Stimulated activated CD8-positive, alpha-beta memory T cell treated with anti-CD3 and anti-CD28 coated beads, Interleukin-4, amount 100 ng/mL, for 4 hours (primary cell): ENCODE measurements at places on chromosomes 16 and 17.

- no peak for DNase-seq
Measured at GRCh38 chr17:73528679-73529078, 115.6 kb downstream of the SDK2 start.

- DNase-seq, result peak; percentile 55
Measured at GRCh38 chr17:44086364-44087311, 16.1 kb downstream of the G6PC3 start.

DNA sequence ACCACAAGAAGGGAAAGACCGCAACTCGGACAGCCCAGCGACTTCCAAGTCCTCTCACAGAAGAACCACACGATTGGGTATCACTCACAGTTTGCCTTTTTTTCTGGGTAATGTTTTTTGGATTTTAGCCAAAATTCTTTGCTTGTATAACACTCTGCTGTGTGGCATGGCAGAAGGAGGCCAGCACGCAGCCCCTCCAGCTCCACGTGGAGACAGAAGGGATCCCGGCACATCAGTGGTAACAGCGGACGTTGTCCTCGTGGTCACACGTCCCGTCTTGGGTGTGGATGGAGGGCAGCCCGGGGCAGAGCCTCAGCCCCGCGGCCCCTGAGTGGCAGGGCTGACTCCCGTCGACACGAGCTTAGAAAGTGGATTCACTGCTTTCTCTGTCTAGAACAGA, 69.1 kb downstream of the KLHDC4 start:
- DNase-seq, result no peak

GRCh38 chr17:58786586-58787295, 31.1 kb downstream of the PPM1E start:
- no peak for DNase-seq

DNA sequence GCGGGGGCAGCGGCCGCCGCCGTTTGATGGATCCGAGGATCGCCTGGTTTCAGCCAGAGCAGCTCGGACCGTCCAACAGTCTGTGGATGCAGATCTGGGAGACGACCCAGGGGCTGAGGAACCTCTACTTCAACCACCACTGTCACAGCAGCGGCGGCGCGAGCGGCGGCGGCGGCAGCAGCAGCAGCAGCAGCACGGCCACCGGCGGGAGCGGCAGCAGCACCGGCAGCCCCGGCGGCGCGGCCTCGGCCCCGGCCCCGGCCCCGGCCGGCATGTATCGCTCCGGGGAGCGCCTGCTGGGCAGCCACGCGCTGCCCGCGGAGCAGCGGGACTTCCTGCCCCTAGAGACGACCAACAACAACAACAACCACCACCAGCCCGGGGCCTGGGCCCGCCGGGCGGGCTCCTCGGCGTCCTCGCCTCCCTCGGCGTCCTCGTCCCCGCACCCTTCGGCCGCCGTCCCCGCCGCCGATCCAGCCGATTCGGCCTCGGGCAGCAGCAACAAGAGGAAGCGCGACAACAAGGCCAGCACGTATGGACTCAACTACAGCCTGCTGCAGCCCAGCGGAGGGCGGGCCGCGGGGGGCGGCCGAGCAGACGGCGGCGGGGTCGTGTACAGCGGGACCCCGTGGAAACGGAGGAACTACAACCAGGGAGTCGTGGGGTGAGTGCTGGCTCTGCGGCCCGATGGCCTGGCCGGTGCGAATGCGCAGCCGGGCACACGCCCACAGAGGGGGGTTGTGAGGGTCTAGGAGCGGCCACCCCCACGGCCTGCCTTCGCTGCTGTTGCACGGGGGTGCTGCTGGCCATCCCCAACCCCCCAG, 702 bp downstream of the TENT4B start:
- DNase-seq, result no peak

DNA sequence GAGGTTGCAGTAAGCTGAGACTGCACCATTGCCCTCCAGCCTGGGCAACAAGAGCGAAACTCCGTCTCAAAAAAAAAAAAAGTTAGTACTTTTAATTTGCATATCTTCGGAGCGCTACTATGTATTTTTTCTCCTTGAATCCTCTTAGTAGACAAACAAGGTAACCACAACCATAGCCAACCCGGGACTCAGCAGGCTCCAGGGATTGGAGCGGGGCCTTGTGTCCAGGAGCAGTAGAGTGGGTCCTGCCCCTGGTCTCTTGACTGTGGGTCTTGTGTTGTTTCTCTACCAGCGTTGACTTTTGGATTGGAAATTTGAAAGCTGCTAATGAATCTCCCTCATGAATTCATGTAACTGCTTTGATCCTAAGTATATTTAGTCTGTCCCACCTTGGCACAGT, 32.3 kb downstream of the PRMT7 start:
- no peak for DNase-seq

- DNase-seq, result no peak
Measured at GRCh38 chr16:56360117-56361008, 65.0 kb downstream of the AMFR start.

DNA sequence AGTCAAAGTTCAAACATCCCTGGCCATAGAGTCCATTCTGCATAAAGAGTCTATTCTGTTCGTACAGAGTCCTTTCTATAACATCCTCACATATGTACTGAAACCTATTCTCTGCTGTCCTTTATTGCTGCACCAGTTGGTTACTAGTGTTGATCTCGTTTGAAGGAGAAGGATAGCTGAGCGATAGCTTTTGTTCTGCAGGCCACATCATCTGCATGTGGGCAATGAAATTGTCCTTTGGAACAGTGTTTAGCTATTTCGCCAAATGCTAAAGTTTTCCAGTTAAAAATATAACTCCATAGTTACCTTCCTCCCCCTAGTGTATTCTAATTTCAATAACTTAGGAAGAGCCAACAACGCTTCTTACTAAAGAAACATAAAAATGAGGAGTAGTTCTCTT, 6.0 kb downstream of the RHOT1 start:
- DNase-seq, result no peak

DNA sequence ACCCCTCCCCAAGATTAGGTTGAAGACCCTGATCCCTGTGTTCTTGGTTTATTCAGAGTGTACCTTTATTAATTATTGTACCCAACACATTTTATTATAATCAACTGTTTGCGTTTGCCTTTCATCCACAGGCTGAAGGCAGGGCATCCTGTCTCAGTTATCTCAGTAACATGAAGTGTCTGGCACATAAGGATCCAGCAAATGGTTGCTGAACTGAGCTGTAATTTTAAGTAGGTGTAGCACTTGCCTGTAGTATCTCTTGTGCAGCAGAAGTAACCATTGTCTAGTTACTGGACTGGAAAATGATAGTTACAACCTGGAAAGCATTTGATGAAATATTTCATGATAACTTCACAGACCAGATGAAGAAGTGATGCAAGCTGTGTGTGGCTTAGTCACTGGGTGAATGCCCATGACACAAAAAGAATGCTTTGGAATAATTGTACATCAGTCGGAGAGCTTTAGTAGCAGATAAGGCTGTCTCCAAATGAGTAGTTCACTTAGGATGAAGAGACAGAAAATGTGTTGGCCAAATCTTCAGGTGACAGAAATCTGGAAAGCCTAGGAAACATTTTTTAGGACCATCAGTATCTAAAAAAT, 56.6 kb downstream of the ESRP2 start:
- DNase-seq, result no peak

DNA sequence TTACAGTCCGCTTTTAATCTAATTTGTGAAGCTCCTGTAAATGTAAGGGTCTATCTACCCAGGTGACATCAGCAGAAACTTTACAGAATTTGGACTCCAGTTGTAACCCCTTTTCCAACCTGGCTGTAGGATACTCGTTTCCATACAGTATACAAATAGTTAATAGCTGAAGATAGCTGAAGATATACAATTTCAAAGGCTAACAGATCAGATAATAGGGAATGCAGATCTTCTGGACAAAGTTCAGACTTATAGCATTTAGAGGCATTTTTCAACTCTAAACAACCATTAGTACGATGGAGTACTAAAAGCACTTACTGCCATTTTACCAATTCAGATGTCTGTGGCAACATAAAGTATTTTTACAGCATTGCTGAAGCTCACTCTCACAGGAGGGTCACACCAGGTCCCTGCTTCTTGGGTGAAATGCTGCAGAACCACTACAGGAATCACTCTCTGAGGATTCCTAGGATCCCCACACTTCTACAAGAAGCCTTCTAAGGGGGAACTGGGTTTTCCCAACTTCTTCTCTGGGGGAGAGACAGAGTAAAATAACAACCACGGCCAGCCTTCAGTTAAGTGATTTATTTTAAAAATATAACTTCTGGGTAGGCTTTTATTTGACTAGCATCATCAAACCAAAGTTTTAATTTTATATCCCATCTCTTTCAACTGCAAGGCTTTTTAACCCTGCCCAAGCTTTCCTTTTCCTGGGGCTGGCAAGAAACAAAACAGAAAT, 2.9 kb downstream of the VEZF1 start:
- no peak for DNase-seq

DNA sequence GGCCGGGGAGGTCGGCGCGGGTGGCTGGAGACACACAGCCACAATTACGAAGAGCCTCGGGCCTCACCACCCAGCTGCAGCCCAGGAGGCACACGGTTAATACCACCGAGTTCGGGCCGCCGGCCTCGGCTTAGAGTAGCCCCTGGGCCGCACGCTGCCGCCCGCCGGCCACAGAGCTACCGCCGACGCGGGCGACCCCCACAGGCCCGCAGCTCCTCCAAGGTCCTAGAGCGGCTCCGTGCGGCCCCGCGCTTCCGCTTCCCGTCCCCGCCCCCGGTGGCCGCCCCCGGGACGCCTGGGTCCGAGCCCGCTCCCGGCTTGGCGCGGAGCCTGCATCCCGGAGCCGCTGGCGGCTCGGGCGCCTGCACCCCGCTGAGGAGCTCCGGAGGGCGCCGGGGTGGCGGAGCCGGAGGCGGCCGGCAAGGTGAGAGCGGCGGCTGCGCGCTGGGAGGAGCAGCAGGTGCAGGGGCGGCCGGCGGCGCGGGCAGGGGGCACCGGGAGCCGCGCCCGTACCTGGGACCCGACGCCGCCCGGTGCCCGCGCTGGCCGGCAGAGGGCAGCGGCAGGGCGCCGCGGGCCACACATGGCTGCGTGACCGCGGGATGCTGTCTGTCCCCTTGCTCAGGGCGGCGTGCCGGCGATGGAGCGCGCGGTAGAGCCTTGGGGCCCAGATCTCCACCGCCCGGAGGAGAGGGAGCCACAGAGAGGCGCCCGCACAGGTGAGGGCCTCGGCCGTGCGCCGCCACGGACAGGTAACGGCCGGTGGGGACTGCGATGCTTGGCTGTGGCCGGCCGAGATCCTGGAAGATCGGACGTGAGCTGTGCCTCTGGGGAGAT, at the start of gene ZNF48:
TSS of gene ZNF48 (plus strand) at position 266 of the 837 bp plus-strand sequence. CDS start at position 641, 375 bp downstream.
- DNase-seq, result no peak

DNA sequence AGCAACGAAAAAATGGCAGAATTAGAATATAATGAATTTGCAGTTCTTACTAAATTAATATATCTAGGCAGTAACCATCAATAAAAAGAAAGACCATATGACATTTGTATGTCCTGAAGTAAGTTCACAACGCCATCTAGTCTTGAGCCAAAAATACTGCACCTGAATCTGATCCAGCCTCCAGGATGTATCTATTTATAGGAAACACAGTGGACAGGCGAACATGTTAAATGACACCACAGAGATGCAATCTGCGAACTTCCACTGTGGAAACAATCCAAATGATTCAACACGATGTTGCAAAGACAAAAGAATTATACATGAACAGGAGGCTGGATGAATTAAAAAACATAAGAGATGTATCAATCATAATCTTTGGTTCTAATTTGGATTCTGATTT, 197.6 kb downstream of the CDH13 start:
- no peak for DNase-seq

- no peak for DNase-seq
Measured at GRCh38 chr16:15618392-15618791, 24.6 kb downstream of the MARF1 start.

- DNase-seq, result no peak
Measured at GRCh38 chr17:17542906-17543635, 46.9 kb upstream of the RASD1 start.

- DNase-seq, result no peak
Measured at GRCh38 chr17:7459961-7460545, 15.2 kb downstream of the CHRNB1 start.

DNA sequence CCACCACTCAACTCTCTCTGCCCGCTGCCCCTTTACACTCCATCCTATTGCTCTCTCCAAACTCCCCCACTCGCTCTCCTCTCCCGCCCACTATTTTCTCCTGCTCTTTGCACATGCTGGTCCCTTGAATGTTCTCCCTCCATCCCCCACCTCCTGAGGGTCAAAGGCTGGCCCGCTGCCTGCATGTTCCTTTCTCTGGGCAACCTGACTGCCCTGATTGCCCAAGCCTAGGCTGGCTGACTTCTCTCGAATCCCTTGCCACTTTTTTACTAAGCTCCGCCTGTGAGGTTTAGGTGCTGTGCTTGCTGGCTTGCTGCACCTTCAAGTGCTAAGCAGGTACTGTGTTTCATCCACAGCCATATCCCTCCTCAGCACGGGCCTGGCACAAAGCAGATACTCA, 2.7 kb downstream of the EMC8 start:
- DNase-seq, result no peak

DNA sequence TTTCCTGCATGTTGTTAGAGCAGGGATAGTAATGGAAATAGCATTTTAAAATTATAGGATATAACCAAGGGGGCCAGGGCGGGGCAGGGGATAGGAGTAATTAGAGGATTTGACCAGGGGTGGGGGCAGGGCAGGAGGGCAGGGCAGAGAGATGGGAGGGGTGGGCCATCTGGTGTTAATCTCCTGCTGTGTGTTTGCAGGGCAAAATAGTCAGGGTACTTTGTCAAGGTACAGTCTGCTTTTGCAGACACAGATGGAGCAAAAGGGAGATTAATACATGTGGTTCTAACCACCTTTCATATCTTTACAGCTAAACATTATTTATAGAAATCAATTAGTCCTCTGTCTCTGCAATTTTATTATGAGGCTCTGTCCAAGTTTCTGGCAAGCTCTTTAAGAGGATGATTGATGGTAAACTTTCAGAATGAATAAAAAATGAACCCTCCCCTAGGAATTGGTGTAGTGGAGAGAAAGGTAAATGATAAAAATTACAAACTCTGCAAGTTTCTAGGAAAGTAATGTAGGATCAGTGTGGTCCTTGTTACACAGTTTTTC, 6.6 kb downstream of the ANKFN1 start:
- DNase-seq, result no peak

DNA sequence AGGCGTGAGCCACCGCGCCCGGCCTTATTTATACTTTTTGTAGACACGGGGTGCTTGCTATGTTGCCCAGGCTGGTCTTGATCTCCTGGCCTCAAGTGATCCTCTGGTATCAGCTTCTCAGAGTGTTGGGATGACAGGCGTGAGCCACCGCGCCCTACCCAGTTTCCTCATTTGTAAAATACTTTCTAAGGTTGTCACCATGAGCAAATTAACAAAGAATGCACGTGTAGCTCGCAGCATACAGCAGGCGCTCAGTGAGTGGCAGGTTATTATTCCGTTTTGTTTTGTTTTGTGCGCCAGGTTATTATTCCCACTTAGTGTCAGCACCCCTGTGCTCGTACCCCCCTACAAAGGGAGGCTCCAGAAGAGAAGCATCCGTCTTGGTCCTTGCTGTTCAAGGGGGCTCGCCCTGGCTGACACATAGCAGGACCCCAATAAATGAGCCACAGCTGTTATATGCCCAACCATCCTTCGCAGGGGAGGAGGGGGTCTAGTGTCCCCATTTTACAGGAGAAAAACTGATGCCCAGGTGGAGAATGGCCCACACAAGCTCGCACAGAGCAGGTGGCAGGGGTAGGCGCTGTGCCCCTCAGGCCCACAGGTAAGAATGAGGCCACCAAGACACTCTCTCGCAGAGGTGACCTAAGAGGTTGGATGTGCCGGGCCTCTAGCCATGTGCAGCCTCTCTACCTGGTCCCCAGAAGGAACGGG, 686 bp upstream of the MIEF2 start:
- DNase-seq, result no peak
